ENCODE measurements at places on chromosomes 16 and 17.

DNA sequence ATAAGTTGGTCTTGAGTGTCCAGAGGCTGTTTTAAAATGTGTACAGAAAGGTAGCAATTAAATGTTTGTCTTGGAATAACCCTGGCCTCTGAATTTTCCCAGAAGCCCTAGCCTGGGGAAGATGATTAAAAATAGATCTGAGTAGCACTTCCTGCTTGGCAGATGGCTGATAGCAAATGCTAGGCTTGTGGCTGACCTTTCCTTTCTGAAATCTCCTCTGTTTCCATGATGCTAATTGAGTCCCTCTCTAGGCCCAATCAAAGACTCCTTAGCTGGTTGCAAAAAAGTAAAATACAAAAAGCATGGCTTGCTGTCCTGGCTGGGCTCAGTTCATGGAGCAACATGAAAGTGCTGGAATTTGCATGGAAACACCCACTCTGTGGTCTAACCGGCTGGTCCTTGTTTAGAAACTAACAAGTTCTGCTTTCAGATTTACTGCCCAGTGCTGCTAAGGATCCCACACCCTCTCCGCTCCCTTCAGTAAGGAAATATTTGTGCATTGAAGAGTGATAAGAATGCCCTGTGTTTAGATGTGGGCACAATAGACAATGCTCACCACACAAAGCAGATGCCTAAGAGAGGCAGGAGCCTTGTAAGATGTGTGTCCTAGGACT is 40.8 kb downstream of the YPEL2 start:
- DNase-seq, result no peak

DNA sequence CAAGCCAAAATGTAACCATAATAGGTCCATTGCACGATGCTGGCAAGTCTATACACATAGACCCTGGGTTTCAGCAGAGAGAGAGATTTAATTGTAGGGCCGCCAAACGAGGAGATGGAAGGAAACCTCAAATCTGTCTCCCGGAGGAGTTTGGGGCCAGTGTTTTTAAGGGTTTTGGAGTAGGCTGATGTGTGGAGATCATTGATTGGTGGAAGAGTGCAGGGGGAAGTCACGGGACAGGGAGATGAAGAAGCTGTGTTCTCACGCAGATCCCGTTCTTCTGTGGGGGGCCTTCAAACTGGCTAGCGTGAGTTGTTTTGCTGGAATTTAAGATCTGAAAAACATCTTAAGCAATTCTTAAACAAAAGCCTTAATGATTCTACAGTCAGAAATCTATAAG is 84.8 kb downstream of the KATNIP start:
- no peak for DNase-seq

DNA sequence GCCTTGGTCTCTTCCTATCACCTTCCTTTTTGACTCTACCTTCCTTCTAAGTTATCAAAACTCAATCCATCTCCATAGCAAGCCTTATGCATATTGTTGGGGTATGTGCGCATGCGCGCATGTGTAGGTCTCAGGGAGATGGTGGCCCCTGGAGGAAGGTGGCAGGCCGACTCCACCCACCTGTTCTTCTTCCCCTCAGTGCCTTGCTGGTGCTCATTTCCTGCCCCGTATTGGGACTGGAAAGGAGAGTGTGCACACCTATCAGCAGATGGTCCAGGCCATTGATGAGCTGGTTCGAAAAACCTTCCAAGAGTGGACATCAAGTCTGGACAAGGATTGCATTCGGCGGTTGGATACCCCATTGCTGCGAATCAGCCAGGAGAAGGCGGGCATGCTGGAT is 25.2 kb downstream of the DNAH2 start:
- no peak for DNase-seq

DNA sequence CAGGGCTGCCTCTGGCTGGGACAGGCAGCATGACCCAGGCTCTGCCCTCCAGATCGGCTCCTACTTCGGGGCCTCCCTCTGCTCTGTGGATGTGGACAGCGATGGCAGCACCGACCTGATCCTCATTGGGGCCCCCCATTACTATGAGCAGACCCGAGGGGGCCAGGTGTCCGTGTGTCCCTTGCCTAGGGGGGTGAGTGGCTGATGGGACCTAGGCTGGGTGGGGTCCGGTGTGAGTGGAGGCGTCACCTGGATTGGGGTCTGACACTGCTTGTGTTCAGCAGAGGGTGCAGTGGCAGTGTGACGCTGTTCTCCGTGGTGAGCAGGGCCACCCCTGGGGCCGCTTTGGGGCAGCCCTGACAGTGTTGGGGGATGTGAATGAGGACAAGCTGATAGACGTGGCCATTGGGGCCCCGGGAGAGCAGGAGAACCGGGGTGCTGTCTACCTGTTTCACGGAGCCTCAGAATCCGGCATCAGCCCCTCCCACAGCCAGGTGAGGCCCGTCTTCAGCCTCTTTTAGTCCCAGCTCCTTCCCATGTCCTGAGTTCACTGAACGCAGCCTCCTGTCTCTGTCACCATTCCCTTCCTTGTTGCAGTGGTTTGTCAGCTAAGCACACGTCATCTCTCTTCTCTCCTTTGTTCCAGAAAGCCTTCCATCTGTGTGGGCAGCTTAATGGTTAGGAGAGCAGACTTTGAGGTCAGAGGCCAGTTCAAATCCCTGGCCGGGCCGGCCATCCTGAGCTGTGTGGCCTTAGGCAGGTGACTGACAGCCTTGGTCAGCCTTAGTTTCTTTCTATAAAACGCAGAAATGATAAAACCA is 16.9 kb downstream of the COX6A2 start:
- DNase-seq, result no peak

GRCh38 chr16:11212798-11213196 is 43.2 kb downstream of the SOCS1 start:
- DNase-seq, result no peak

DNA sequence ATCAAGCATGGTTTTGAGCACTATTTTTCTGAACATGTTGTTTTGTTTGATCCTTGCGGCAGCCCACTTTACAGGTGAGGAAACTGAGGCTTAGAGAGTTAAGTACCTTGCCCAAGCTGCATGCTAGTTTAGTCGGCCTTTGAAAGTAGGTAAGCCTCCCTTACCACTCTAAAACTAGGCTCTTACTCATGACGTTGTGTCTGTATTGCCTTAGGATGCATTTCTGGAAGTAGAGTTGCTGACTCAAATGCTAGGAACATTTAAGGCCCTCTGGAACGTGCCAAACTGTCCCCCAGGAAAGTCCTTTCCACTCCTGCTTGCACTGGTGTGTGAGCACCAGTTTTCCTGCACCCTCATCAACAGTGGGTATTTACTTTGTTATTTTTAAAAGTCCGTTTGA is 76.6 kb downstream of the ZFHX3 start:
- no peak for DNase-seq

DNA sequence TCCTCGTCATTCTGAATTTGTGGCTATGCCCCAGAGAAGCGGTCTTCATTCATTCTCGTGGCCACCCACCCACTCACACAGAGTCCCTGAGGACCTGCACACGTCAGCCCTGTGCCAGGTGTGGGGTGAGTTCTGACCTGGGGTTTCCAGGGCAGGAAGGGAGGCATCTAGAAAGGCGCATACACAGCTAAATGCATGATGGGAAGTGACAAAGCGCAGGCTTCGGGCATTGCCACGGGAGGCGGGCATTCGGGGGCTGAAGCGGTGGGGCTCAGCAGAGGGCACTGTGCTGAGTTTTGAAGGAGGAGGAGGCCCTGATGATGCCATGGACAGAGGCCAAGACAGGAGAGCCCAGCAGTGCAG is 10.9 kb downstream of the UBALD2 start:
- no peak for DNase-seq

- DNase-seq, result peak; percentile 28
Measured at GRCh38 chr17:44345454-44346026, 438 bp downstream of the GRN start.

DNA sequence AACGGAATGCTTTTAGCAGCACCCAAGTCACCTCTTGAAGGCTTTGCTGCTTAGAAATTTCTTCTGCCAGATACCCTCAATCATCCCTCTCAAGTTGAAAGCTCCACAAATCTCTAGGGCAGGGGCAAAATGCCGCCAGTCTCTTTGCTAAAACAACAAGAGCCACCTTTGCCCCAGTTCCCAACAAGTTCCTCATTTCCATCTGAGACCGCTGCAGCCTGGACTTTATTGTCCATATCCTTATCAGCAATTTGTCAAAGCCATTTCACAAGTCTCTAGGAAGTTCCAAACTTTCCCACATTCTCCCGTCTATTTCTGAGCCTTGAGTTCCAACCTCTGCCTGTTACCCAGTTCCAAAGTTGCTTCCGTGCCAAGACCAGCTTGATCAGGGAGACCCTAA is 27.4 kb downstream of the TMC6 start:
- no peak for DNase-seq

DNA sequence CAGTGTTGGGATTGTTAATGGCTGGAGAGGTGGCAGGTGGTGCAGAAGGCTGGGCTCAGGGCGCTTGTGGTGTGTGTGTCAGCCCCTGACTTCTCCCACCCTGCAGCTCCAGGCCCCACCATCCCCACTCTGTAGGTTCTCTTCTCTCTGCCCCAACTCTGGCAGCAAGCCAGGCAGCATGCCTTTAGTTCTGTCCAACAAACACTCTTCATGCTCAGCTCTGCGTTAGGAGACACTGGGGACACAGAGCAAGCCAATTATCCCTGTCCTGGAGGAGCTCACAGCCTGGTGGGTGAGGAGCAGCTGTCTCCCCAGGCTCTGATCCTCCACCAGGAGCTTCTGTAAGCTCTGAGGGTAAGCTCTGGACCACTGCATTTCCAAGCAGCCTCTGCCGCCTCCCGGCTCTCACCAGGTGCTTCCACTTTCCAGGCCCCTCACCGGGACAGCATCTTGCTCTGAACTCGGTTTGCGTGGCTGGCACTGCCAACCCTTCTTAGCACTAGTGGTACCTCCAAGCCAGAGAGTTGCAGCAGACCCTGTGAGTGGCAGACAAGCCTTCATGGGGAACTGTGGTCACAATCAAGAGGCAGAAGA is 34.3 kb upstream of the WSCD1 start:
- no peak for DNase-seq

- no peak for DNase-seq
Measured at GRCh38 chr16:60432472-60432871, 1603.8 kb downstream of the CDH8 start.

DNA sequence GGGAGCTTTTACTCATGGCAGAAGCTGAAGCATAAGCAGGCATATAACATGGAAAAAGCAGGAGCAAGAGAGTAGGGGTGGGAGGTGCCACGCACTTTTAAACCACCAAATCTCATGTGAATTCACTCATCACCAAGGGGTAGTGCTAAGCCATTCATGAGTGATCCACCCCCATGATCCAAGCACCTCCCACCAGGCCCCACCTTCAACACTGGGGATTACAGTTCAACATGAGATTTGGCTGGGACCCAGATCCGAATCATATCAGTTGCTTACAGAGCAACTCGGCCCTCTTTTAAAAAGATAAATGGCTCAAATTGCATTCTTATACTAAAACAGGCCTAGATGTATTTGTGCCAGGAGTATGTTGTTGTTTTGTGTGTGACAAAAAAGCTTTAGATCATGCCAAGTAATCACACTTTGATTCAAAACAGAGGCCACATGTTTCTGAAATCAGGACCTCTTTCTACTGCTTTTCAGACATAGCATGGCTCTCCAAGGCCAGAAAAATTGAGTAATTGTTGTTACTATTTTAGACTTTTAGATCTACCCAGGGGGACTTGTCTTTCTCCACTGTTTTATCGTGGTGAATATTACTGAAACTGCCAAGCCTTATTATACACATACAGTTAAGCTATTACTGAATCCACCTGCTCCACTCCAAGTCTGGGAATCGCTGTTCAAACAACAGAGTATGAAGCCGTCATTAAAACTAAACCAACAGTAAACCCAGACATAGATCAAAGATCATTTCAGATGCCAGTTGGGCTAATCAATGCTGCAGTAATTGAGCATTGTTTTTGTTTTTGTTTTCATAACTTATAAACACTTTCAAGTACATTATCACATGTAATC is 163.3 kb downstream of the KCNJ2 start:
- no peak for DNase-seq

GRCh38 chr16:87392821-87393679 is 914 bp downstream of the MAP1LC3B start:
- DNase-seq, result peak; percentile 24

GRCh38 chr16:57273359-57273758 is 11.1 kb downstream of the PLLP start:
- no peak for DNase-seq

DNA sequence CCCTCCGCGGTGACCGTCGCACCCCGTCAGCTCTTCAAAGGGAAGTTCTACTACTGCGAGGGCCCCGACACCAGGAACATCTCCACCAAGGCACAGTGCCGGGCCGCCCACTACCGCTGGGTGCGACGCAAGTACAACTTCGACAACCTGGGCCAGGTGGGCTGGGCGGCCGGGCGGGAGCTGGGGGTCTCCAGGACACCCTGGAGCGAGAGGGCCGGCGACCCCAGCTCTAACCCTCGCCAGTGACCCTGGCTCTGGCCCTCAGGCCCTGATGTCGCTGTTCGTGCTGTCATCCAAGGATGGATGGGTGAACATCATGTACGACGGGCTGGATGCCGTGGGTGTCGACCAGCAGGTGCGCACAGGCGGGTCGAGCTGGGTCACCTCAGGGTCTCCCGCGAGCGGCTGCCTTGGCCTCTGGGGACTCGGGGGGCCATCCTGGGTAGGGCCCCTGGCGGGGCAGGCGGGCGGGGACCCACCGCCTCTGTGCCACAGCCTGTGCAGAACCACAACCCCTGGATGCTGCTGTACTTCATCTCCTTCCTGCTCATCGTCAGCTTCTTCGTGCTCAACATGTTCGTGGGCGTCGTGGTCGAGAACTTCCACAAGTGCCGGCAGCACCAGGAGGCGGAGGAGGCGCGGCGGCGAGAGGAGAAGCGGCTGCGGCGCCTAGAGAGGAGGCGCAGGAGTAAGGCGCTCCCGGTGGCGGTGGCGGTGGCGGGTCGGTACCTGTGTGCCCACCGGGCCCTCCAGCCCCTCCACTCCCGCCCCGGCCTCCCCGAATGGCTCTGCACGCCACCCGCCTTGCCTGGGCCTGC is 13.4 kb downstream of the TPSG1 start:
- no peak for DNase-seq
